Endothelial cell of umbilical vein (primary cell): ENCODE measurements at places on chromosomes 5 and 9. TPM values are rescaled to one million over a fixed set of nuclear protein-coding genes. Genes with fewer than 3 reads are reported as not detected.

IL31RA gene
- total RNA-seq, result 0.75 and 0.90 TPM in 2 replicates

TNFSF15 gene
- 13.6 and 14.3 TPM in 2 replicates for total RNA-seq

IL4 gene
- total RNA-seq, result not detected in 2 replicates

ERGIC1 gene
- 105 and 118 TPM in 2 replicates for total RNA-seq

IL9 gene
- not detected in 2 replicates for total RNA-seq

SCAMP1 gene
- total RNA-seq, result 29.0 and 30.7 TPM in 2 replicates

C9 gene
- 0.44 TPM in 1 of 2 replicates, not detected in the other for total RNA-seq

TTF1 gene
- 12.0 and 13.8 TPM in 2 replicates for total RNA-seq

DUSP1 gene
- 36.1 and 46.5 TPM in 2 replicates for total RNA-seq

PHAX gene
- 48.2 and 51.2 TPM in 2 replicates for total RNA-seq

FBP1 gene
- 2.2 and 3.8 TPM in 2 replicates for total RNA-seq

DNA sequence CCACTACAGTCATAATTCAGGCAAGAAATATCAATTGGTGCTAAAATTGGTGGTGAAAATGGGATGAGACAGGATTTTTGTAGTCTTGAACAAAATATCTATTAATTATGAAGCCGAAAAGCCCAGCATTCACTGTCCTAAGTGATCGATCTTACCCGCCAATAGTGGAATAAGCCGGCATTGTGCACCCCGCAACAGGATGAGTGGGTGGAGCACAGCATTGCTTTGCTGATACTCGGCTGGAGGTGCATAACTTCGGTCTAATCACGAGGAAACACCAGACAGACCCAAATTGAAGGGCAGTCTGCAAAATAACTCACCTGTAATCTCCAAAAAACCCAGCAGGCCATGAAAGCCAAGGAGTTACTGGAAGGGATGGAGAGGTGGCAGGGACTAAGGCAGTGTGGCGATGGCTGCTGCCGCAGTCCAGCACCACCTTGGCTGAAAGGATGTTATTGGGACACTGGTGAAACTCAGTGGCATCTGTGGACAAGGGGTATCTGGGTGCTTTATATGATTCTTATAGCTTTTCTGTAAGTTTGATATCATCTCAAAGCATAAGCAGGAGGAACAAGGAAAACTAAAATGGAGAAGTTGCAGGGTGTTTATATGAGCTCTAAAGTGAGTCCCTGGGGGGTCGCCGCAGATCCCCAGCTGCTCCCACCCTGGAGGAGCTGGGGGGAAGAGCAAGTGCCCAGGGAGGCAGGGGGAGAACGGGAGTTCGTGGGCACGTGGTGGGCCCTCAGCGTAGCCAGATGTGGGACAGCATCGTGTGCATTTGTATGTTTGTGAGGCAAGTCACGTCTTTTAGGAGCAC lies 45.2 kb downstream of the AHRR start:
- H3K4me3 ChIP-seq, result no peak overlapping the region
- H3K27me3 ChIP-seq, result no peaks in the 10 kb centered on the region
- H3K27ac ChIP-seq, result no peak overlapping the region
- H3K4me1 ChIP-seq, result peaks cover 2% of the 10 kb centered on the region

DNA sequence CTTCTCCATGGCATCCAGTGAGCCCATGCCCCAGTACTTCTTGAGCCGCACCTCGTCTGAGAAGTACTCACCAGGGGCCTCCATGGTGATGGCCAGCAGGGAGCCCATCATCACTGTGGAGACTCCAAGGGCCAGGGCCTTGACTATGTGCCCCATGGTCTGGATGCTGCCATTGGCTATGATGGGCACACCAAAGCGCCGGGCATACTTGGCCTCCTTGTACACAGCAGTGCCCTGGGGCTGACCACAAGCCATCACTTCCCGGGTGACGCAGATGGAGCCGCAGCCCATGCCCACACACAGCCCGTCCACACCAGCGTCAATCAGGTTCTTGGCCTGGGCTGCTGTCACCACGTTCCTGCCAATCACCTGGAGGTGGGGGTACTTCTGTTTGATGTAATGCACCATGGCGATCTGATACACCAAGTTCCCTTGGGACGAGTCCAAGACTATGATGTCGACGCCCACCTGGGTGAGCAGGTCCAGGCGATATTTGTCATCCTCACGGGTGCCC lies 7.0 kb upstream of the DCAF12 start:
- H3K27ac ChIP-seq, result no peak overlapping the region
- H3K4me1 ChIP-seq, result no peaks in the 10 kb centered on the region
- no peak for DNase-seq
- H3K27me3 ChIP-seq, result no peaks in the 10 kb centered on the region
- no peaks in the 10 kb centered on the region for H3K36me3 ChIP-seq

DNA sequence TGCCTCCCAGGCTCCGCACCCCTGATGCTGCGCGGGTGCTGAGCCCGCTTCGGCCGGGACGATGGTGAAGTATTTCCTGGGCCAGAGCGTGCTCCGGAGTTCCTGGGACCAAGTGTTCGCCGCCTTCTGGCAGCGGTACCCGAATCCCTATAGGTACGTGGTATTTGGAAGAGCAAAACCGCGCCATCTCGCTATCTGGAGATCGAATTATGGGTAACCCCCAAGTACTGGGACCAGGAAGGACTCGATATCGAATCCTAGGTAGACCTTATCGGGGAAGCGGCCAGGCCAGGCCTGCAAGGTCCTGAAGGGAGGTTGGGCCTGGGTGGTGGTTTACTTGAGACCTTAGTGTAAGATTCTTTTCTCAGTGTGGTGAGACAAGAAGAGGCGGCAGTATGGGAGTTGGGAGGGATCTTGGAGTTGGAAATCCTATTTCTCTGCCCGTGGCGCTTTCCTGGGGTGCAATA lies 359 bp downstream of the PRELID1 start:
- H3K36me3 ChIP-seq, result no peaks in the 10 kb centered on the region
- H3K4me3 ChIP-seq, result peak overlapping the region; percentile 80

- H3K4me1 ChIP-seq, result no peaks in the 10 kb centered on the region
- no peak for DNase-seq
- H3K27me3 ChIP-seq, result no peaks in the 10 kb centered on the region
- H3K36me3 ChIP-seq, result no peaks in the 10 kb centered on the region
- H3K27ac ChIP-seq, result no peak overlapping the region
- H3K4me3 ChIP-seq, result no peak overlapping the region
Observed at GRCh38 chr5:50547303-50547702, 106.2 kb upstream of the EMB start.

DNA sequence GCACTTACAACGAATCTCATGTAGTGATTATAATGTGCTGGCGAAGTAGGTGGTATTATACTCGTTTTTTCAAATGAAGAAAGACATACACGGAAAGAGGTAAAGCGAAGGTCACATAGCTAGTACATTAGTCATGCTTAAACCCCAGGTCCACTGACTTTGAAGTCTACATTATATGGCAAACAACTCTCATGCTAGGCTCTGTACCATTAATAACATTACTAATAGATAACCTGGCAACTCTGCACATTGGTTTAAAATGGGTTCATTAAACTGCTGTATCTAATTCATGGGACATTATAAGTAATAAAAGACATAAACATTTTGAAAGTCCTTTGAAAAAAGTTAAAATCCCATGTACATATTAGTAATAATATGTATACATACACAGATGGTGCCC lies 21.2 kb downstream of the FYB1 start:
- no peaks in the 10 kb centered on the region for H3K27me3 ChIP-seq
- no peak overlapping the region for H3K27ac ChIP-seq
- H3K36me3 ChIP-seq, result no peaks in the 10 kb centered on the region
- H3K4me1 ChIP-seq, result no peaks in the 10 kb centered on the region
- no peak for DNase-seq

DNA sequence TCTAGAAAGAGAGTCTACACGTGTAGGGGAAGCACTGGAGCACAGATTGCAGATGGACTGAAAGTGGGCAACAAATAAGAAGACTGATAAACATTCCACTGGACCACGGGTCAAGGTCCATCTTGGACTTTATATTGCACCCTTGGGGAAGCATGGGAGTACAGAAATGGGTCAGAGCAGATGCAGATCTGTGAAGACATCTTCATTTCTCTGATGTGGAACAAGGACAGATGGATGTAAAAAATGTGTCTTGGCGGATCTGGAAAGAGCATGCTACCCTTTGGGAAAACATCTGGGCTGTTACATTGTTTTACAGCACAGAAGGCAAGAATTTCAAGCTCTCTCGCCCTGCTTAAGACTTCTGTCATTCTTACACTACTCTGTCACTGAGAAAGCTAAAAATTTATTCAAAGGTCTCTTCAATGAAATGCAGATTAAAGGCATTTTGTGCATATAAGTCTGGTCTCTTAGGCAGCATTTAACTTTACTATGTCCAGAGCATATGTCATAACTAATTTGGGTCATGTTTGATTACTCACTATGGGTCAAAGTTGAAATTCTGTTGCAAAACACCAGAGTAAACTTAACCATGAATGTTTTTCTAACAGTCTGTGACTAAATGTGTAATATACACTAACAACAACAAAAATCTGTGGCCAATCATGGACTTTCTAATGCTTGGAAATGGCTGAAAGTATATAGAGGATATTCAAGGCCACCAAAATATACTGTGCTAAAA lies 756.4 kb upstream of the DMAC1 start:
- H3K27ac ChIP-seq, result no peak overlapping the region
- H3K27me3 ChIP-seq, result no peaks in the 10 kb centered on the region
- no peak for DNase-seq
- H3K4me1 ChIP-seq, result peaks cover 6% of the 10 kb centered on the region
- H3K36me3 ChIP-seq, result no peaks in the 10 kb centered on the region

- H3K27me3 ChIP-seq, result no peaks in the 10 kb centered on the region
- no peaks in the 10 kb centered on the region for H3K4me1 ChIP-seq
- DNase-seq, result no peak
- H3K36me3 ChIP-seq, result no peaks in the 10 kb centered on the region
- H3K27ac ChIP-seq, result no peak overlapping the region
Observed at GRCh38 chr5:110940136-110940535, 131.4 kb upstream of the TSLP start.

DNA sequence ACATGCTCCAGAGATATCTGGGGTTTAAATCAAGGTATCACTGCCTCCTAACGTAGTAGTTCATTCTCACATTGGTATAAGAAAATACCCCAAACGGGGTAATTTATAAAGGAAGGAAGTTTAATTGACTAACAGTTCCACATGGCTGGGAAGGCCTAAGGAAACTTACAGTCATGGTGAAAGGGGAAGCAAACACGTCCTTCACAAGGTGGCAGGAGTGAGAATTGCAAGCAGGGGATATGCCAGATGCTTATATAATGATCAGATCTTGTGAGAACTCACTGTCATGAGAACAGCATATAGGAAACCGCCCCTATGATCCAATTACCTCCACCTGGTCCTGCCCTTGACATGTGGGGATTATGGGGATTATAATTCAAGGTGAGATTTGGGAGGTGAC lies 1280.2 kb upstream of the C9orf72 start:
- no peak overlapping the region for H3K4me3 ChIP-seq
- DNase-seq, result no peak
- no peaks in the 10 kb centered on the region for H3K4me1 ChIP-seq
- H3K27me3 ChIP-seq, result no peaks in the 10 kb centered on the region

DNA sequence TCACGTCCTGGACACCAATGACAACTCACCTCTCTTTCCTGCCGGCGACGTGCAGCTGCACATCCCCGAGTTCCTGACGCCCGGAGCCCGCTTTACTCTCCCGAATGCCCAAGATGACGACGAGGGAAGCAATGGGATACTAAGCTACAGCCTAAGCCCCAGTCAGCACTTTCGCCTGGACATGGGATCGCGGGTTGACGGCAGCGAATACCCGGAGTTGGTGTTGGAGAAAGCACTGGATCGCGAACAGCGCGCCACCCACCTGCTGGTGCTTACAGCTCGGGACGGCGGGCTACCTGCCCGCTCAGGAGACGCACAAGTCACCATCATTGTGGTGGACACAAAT lies 1.1 kb downstream of the PCDHAC1 start:
- no peaks in the 10 kb centered on the region for H3K36me3 ChIP-seq
- no peak overlapping the region for H3K27ac ChIP-seq
- peak overlapping the region; percentile 1 for H3K4me3 ChIP-seq
- H3K27me3 ChIP-seq, result peaks cover 23% of the 10 kb centered on the region

DNA sequence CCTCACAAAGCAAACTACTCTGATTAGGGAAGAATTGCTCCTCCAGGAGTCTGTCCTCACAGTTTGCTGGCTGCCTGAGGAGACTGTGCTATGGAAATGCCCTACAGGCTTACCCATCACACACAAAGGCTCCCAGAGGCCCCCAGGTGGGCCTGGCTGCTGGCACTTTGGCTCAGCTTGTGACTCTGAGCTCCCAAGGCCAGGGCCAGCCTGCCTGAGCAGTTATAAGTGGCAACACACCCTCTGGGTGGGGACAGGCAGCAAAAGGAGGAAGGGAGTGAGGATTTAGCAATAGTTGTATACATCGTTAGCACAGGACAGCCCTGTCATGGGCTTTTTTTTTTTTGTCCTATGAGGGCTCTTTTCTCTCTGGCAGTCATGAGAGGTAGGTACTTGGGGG lies 103.5 kb downstream of the DAPK1 start:
- peak overlapping the region; percentile 64 for H3K27ac ChIP-seq
- H3K4me3 ChIP-seq, result no peak overlapping the region
- no peaks in the 10 kb centered on the region for H3K27me3 ChIP-seq
- H3K36me3 ChIP-seq, result peaks cover 10% of the 10 kb centered on the region
- H3K4me1 ChIP-seq, result peaks cover 20% of the 10 kb centered on the region
- DNase-seq, result no peak

DNA sequence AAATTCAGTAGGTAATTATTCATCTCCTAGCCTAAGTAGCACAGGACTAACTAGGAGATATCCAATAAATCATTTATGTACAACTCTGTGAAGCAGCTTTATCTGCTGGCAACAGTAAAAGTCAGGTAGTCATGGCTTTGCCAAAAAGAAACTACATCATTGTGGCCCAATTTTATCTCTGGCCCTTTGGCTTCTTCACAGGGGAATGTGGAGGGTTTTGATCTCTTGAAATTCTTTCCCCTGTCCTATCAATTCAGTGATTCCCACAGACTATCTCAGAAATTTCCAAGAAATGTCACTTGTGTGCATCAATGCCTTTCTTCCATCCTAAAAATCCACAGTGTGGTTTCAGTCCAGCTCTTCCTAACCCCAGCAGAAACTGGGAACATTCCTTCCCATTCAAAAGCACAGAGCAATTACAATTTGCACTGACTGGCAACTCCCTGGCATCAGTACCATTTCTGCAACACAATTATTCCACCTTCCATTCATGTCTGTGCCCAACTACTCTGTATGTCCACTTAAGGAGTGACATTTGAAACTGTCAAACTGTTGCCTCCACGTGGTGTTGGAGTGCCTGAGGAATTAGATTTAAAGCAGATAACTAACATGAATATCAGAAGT lies 6.6 kb downstream of the CDC14B start:
- H3K4me1 ChIP-seq, result no peaks in the 10 kb centered on the region
- no peak for DNase-seq
- peaks cover 15% of the 10 kb centered on the region for H3K27me3 ChIP-seq

DNA sequence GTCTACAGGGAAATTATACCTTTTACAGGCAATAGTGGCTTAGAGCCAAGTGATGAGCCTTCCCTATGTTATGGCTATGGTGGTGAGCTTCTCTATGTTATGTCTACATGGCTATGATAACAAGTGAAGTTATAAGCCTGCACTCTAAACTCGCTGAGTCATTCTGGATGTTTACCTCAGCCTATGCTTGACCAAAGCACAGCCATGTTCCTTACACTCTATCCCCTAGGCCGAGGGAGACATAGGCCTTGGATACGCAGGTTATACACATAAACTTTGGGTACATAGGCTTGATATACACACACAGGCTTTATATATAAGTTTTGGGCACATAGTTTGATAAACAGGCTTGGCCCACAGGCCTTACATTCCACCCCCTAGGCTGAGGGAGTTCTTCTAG lies 13.8 kb downstream of the DMAC1 start:
- H3K36me3 ChIP-seq, result no peaks in the 10 kb centered on the region
- H3K27ac ChIP-seq, result no peak overlapping the region
- H3K4me3 ChIP-seq, result no peak overlapping the region
- H3K4me1 ChIP-seq, result no peaks in the 10 kb centered on the region
- DNase-seq, result no peak
